ENCODE measurements at places on chromosomes 11 and 22. TPM values are rescaled to one million over a fixed set of nuclear protein-coding genes. Genes with fewer than 3 reads are reported as not detected.

Gene UBTFL1
- not detected for polyA plus RNA-seq

DNA sequence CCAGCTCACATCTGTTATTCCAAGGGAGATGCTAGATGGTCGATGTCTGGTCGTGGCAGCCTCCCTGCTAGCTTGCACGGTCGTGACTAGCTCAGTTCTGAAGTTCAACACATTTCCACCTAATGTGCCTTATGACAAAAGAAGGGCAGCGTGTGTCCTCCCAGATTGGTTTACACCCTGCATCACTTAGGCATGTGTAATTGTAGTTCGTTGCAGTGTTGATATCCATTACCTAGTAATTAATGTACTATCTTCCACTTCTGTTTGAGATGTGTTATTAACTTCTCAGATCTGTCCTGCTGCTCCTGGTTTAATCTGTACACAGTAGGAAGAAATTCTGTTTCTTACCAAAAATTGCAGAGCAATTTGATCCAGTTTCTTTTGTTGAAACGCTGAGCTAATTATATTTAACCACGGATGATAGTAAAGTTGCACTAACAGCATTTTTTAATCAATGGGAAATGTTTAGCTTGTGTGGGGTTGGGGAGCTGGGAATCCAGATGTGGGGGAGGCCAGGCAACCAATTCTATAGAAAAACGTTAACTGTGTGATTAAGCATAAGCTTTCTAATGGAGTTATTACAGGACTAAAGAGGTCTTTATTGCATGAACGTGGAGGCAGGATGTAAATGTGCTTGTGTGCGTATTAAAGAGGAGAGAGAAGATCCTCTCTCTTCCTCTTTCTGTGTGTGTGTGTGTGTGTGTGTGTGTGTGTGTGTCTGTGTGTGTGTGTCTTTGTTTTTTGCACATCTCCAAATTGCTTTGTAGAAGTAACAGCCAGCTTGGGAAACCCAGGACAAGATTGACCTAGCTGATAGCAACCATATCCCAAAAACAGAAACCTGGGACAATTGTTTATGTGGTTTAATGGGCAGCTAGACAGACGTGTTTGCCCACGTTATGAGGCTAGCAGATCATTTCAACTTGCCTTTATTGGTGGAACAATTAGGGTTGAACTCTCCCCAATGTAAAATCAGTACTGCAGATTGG is 145.7 kb upstream of the TTC12 start:
- DNase-seq = no peak

- no peak for DNase-seq
Measured at GRCh38 chr11:68661014-68661413, 23.3 kb upstream of the GAL start.

DNA sequence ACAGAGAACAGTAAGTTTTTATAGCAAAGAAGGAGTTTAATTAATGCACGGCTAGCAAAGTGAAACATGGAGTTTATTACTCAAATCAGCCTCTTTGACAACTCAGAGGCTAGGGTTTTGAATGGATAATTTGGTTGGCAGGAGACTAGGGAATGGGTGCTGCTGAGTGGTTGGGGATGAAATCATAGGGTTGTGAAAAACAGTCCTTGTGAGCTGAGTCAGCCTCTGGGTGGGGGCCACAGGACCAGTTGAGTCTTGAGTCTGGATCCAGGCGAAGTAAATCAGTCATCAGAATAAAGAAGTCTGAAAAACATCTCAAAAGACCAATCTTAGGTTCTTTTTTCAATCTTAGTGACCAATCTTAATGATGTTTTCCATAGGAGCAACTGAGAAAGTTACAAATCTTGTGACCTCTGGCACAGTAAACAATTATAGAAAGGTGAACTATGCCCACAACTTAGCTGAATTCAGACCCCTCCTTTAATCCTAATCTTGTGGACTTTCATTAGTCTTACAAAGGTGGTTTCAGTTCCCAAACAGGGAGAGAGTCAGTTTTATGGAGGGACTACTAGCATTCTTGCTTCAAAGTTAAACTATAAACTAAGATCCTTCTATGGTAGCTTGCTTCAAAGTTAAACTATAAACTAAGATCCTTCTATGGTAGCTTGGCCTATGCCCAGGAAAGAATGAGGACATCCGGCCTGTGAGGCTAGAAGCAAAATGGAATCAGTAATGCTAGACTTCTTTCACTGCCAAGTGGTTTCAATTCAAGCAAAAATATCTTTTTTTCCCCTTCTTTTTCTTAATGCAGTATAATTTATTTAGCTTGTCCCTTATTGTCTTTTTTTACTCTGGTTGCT is 84.5 kb downstream of the AASDHPPT start:
- DNase-seq = no peak

DNA sequence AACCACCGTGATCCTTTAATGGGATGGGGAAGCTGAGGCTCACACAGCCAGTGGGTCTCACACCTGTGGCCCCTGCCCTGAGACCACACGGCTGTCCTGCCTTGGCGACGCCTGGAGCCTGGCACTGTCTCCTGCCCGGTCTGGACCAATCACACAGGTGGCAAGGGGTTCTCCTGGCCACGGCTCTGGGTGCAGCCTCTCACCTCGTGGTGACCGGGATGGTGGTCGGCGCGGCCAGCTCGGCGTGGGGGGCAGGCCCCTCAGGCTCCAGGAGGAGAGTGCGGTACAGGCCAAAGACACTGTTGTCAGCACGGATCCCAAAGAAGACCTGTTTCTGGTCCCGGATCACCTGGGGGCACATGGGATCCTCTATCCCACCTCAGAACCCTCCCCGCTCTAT is 8.7 kb downstream of the ANO9 start:
- DNase-seq = no peak

GRCh38 chr22:37499027-37499707 is 13.0 kb upstream of the MFNG start:
- DNase-seq = no peak

Gene RBMXL2
- not detected for polyA plus RNA-seq

DNA sequence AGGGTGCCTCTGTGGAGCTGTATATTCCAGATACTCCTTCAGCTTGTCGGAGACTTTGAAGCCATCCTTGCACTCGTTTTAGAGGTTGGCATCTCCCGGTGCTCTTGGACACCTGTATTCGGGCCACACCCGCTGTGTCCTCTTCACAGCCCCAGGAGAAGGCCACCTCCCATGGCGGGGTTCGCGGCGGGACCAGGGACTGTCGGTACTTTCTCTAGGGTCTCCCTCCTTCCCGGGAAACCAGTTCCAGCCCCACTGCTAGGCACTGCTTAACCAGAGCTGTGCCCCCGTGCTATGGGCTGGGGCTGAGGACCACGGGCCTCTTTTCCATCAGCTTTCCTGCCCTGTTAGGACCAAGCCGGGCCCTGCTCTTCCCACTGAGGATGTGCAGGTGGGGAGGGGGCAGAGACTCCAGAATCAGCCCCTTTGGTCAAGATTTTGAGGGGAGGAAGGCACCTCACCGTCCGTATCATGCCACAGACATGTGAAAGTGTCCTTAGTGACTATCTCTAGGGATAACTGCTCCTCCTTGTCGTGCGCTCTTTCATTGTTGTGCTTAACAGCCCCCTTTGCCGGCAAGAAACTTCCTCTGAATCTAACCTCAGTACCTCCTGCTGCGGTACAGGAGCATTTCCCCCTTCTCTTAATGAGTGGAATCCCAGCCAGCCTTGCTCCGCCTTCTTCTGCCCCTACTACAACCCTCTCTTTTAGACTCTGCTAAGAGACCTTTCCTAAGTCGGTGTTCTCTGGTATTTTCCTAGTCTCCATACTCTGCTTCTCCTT is 1.2 kb upstream of the B3GAT1 start:
- no peak for DNase-seq

DNA sequence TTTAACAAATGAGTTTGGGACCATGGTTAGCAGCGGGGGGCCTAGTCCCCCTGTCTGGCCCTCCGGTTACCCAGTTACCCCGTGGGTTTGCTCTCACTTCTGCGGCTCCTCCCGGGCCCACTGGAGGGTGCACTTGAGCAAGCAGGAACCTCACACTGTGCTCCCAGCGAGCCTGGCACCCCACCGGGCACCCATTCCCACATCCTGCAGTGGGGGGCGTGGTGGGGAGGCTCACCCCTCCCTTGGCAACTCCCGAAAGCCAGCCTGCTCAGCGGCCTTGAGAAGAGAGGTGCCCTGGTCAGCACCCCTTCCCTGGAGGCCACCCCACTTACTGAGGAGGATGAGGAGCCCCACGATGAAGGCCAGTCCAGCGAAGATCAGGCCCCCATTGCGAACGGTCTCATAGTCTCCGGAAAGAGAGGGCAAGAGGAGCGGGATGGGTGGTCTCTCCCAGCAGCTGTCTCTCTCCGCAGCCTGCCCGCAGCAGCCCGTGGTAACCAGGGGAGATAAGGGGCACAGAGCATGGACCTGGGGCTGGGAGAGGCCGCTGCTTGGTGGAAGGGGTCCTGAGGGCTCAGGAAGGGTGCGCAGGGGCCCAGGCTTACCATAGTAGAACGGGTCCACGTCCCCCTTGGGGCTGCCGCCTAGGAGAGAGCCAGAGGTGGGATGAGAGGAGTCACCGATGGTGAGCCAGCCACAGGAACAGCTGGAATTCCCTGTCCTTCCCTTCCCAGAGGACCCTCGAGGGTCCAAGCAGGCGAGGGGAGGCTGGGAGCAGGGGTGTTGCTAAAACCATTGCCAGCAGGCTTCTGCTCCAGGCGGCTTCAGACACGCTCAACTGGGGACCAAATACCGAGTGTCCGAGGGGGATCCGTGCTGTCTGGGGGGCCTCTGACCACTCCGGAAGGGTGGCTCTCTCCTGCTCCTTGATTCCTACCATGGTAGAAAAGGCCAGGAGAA is 2.2 kb downstream of the FXYD2 start:
- DNase-seq = no peak

DNA sequence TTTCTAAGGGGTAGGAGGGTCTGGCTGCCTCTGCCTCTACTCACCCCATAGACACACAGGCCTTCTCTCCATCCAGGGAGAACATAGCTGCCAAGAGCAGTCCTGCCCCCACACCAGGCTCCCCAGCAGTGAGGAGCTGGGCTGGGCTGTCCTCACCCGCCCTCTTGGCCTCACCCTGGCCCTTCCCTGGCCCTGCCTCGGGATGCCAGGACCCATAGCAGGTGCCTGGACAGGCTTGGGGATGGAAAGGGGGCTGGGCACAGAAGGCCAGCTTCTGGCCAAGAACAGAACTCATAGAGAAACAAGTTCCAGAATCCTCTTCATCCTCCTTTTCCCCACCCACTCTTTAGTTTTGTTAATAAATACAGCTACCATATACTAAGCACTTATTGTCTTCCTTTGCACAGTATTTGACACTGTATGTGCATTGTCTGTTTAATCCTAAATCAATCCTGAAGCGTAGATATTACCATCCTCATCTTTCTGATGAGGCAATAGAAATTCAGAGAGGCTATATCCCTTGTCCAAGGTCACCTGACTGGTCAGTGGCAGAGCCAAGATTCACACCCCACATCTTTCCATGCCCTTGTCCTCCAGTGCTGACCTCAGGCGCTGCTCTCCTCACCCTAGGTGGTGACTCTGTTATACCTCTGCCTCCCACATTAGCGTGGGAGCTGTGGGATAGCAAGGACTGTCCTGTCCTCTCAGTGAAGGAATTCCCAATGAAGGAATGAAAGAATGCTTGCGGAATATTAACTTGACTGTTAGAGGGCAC is 22.0 kb upstream of the MYOD1 start:
- DNase-seq = no peak

Gene MOV10L1
- 0.16 TPM for polyA plus RNA-seq

DNA sequence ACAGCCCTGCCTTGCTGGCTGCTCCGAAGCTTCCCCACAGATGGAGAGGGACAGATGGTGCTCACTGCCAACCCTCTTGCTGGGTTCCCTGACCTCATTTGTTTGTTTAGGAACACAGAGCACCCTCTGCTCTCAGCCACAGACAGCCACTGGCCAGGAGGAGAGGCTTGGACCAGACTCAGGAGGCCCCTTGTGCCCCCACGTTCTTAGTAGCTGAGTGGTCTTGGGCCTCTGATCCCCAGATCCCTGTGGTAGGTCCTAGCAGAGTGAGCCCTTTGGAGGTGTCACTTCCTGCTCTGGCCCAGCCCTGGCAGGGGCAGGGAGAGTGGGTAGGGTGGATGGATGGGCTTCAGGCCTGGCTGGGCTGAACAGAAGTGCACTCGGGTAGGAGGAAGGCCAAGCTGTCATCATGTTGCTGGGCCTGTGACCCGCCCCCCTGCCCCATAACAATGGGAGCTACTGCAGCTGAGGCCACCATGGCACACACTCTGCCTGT is 84.0 kb downstream of the DHCR7 start:
- no peak for DNase-seq

DNA sequence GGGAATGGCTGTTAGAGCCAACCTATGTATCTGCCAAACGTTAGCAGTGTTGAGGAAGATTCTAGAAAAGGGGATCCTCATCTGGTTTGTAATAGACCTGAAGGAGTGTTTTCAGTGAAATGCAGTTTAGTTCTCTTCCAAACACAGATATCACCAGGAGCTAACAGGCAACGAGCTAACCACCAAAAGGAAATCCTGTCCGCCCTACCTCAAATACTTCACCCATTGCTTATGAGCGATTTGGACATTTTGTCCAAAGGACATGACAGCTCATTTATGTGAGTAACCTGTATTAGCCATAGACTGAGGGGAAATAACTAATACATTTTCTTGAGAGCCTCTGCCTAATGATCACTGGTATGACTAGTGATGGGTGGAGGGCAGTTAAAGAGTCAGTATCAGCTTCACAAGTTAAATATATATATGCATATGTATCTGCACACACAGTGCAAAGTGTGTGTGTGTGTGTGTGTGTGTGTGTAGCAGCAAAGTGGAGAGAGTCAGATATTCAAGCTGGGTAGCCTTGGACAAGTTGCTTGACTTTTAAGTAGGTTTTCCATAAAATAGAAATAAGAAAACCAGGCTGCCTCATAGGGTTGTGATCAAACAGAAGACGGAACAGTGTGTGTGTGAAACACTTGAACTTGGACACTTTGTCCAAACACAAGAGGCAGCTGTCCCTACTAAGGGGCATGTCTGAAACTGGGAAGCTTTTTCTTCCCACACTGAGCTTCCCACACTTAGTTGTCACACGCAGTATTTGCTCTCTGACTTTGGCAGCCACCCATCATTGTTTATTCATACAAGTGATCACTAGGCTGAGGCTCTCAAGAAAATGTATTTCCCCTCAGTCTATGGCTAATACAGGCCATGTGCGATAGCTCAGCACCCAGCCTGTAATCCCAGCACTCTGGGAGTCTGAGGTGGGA is 940 bp upstream of the C11orf91 start:
- no peak for DNase-seq

DNA sequence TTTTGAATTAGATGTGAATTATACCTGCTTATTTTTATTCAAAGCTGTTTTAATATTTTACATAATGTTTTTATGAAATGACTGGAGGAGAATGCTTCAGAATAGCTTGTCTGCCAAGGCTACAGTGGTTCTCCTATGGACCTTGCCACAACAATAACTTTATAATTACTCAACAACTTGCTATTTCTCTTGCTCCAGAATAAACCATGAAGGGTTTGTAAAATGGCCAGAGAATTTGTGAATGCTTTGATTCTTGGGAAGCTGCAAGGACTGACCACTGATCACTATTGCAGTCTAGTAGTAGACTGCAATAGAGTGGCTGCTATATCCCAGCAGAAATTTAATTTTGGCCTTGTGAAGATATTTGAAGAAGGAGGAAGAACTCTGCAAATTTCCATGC is 199.7 kb downstream of the FAT3 start:
- no peak for DNase-seq

DNA sequence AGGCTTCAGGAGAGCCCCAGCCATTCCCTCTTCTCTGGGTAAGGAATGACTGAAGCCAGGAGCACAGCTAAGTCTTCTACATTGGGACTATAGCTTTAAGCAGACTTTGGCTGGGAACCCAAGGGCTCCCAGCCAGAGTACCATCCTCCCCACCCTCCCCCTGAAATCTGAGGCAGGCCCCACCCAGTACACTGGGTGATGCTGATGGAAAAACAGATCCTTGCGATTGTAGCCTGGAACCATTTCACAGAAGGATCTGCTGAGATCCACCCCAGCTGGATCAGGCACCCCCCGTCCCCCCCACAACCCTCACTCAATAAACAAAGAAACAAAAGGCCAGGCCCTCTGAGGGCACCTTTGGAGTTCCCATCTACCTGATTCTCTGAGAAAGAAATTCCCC is 39.8 kb downstream of the IL18BP start:
- peak; percentile 75 for DNase-seq

Data from heart right ventricle (tissue), 16 donors.